ENCODE measurements at places on chromosomes 11 and 22.
A peak's percentile ranks its signal among the peaks of the same experiment; 100 is the strongest.

DNA sequence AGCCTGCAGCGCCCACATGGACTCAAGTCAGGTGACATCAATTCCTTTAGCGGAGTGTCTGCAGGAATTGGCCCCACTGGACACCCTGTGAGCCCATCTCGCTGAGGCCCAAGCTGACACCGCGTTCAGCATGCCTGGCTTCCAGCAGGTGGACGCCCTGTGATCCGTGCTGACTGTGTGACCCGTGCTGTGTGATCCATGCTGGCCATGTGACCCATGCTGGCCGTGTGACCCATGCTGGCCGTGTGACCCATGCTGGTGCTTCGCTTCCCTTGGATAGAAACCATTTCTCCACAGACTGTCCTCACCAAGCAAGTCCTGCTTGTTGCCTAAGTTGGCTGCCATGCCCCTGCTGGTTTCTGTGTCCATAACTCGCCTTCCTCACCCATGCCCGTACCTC lies 392.1 kb downstream of the BRD1 start:
- no peak for DNase-seq

DNA sequence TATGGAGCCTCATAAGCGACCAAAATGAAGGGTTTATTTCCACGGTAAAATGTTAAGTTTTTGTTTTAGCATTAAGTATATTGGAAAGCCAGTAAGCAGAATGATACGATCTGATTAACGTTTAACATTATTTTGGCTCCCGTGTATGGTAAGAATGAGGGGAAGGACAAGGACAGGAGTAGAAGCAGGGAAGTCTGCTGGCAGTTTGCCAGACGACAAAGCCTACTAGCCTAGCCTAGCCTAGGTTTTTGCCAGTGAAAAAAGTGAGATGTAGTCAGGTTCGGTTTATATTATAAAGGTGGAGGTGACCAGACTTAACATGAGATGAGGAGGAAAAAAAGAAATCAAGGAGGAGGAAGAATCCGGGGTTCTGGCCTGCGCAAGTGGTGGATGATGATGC lies 78.9 kb upstream of the ARHGAP32 start:
- DNase-seq, result no peak

DNA sequence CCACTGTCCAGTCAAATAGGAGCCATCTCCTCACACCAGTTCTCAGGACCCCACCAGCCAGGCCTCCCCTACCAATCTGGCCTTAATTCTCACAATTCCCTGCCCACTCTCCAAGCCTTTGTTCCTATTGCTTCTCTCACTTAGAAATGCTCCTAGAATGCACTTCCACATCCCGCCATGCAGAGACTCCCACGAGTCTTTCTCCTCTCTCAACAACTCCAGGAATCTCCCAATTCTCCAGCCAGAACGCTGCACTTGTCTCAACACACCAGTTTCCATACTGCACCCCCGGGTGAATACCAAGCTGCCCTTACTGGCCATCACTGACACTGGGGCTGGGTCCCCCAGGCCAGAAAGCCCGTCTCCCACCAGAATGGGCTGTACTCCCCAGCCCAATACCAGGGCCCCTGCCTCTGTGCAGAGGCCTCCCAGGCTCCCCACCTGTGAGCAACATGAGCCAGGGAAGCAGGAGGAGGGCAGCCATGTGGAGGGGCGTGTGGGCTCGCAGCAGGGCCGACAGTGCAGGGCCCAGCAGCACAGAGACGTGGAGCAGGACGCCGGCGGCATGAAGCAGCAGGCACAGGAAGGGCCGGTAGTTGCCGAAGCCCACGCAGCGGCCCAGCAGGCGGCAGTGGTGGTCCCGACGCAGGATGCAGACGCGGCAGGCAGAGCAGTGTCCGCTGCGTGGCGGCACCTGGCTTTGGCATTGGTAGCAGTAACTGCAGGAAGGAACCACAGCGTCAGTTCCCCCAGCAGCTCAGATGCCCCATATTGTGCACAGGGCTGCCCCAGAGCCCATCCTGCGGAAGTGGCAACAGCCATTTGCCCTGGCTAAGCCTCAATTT lies 2.4 kb downstream of the ZDHHC24 start:
- DNase-seq, result peak; percentile 48

- DNase-seq, result no peak
These were observed 3.6 kb upstream of the TP53I11 start for GRCh38 chr11:44954051-44954906.

DNA sequence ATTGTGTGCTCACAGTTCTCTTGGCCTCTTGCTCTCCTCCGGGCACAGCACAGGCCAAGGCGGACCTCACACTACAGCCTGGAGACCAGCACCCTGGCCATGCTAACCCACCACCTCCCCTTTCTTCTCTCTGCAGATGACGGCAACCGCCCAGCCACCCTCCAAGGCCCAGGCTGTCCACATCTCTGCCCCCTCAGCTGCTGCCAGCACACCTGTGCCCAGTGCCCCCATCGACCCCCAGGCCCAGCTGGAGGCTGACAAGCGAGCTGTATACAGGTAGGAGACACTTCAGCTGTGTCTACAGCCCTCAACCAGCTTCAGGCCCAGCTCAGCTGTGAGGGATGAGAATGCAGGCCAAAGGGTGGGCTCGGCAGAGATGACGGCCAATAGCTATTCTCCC lies 128.4 kb downstream of the FEZ1 start:
- no peak for DNase-seq

DNA sequence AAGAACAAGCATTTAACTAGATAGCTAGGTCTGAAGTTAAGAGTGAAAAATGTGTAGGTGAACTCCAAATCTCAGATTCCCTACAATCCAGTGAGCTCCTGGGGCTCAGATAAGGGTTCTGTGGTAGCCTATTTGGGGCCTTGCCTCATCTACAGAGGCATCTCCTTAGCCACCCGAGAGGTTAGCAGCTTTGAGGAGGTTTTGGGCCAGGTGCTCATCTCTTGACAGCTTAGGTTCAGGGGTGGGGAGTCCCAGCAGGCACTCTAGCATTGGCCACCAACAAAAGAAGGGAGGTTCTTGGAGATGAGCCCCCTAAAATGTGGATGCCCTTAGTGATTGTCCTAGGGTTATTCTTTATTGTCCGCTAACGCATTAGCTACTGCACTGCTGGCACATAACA lies 184.4 kb upstream of the B3GAT1 start:
- no peak for DNase-seq
